T-helper 1 cell (primary cell): ENCODE measurements at places on chromosomes 1 and 21.

DNA sequence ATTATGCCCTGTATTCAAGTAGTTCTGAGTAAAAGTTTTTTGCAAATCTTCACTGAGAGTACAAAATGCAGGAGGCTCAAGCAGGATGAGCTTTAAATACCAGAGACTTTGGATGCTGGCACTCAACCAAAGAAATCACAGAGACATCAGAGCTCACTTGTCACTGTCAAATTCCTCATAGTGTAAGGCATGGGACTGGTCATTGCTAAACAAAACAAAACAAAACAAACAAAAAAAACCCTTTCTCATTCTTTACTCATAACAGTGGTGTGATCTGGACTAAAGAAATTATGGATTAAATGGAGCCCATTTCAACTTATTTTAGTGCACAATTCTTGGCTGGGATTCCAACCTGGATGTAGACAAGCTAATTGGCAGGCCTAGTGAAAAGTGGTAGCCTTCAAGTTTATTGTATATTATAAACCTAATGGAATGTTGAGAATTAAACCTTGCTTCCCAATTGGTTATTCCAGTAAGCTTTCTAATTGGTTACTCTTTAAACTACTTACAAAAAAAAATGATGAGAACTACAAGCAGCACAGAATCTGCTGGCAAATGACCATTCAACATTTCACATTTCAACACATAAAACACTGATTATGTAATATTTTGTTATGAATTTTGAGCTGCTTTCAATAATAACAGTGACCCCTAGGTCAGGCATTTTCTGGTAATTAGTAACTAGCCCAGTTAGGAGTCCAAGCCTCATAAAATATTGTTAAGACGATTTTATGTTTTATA lies 30.6 kb upstream of the NEK7 start:
- DNase-seq, result no peak

DNA sequence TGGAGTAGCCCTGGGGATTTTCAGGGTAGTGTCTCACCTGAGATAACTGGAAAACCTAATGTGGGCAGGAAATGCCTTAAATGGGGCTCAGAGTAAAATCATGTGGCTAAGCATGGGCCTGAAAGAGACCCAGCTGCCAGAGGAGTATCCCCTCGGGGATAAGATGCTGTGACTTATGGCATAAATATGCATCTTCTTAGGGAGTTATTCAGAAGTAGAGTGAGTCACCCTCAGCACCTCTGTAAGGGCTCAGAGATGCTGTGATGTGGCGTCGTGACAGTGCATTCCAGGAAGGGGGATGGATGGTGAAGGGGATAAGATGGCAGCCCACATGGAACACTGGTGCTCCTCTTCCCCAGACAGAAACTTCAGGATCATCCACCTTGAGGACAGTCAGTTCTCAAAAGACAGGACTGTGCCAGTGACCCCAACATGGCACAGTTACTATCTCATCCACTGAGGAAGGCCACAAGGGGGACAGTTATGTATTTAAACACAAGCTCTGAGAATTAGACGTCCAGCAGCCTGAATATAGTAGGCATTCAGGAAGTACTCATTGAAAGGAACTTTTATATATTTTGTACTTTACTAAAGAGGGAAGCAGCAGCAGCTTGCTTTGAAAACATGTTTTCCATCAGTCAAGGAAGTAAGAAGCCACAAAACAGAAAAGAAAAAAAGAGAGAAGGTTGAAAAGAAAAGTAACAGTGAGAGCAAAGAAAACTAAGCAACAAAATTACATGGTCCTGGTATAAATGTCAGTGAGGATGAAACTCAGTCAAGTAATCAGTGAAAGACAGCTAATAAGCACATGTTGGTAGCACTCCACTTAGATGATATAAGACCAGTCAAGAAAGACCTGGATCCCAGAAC lies 8.3 kb downstream of the IL24 start:
- DNase-seq, result no peak

DNA sequence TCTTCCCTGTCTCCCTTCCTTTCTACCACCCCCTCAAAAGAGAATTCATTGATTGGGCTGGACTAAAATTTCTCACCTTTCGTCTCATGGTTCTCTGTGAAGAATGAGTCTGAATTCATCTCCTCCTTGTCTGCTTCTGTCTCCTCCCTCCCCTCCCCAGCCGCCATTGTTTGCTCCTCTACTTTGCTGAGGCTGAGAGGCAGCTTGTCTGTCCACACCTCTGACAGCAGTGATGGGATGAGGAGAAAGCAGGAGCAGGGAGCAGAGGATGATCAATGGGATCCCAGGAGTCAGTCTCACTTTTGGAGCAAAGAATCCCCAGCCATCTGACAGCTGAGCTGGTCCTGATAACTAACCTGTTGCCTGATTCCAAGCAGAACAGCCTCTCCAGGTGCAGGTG lies 2.5 kb downstream of the ILDR2 start:
- no peak for DNase-seq

- no peak for DNase-seq
Measured at GRCh38 chr1:92843429-92844352, 11.9 kb downstream of the RPL5 start.

DNA sequence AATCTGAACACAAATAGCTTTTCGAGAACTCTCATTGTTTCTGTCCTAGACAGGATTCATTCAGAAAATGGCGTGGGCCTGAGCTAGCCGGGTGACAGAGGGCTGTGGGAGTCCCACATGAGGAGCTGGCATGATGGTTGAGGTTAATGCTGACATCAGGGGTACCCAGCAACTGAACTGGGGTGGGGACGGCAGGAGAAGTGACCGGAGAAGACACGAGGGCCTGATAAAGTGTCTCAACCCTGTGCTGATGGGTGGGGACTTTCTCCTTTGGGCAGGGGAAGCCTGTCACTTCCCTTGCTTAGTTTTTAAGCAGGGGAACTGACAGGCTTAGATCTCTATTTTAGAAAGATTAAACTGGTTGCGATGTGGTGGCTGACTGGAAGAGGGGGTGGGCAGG lies 14.6 kb downstream of the CHIT1 start:
- DNase-seq, result no peak

DNA sequence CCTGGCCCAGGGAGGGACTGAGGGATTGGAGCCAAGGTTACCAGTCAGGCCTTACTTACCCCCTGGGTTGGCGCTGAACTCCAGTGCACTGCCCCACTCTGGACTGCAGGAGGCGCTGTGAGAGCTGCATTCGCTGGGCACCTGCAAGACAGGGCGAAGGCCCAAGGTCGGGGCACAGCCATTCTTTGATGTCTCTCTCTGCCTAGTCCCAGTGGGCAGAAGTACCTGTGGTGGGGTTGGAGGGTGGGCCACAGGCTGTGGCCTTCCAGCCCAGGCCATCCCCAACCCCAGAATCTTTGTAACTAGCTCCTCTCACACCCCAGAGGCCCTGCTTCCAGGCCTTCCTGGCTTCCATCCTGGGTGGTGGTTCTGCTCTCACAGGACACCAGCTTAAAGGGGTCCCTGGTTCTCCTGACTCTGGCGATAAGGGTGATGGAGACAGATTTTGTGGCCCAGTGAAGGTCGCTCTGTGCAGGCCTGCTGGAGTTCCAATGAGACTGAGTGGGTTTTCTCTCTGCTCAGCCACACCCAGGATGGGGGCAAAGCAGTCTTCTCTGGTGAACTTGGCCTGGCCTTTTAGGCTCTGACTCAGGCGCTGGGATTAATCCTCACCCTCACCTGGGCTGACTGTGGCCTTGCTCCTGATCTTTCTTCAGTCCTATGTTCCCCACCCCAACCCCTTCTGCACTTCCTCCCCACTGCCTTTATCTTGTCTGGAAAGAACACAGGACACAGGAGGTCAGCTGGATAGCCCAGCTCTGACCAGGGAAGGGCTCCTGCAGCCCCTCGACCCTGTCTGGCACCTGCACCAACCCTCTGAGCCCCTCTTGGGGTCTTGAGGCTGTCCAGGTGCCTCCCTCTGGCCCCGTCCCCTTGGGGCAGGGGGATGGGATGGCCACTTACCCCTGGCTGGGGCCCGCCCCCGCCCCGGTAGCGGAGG lies 954 bp downstream of the MYOG start:
- no peak for DNase-seq

DNA sequence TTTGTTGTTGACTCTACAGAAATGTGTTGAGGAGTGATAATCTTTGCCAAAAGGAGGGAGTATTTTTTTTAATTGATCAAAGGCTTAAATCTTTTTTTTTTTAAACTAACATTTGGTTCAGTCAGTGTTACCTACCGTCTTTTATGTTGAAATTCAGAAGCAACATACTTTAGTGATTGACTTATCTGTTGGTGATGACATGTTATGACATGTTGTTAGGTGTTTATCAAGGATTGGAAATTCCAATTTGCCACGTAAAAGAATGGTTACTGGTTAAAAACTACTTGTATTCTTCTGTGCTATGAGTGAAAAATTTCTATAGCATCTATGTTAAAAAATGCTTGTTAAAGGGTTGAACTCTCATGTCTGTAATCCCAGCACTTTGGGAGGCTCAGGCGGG lies 61.2 kb downstream of the DNM3 start:
- DNase-seq, result no peak

GRCh38 chr1:39129514-39129913 lies 75.0 kb upstream of the MACF1 start:
- DNase-seq, result no peak

DNA sequence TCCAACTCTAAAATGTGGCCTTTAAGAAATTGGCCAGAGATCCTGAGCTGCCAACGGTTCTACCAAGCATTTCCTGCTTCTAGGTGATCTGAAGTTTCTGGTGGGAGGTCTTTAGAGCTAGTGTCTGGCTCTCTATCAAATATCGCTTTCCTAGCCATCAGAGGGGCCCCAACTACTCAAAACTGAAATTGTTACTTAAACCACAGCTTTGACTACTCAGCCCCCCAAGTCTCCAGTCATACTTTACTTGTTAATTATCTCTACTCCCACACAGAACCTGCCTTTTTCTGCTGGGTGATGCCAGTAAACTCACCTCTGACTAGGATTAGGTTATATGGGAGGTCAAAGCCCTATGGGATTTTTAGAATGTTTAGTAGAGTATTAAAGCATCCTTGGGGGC lies 95.1 kb downstream of the FASLG start:
- DNase-seq, result no peak

GRCh38 chr1:28865997-28866650 lies 48.2 kb upstream of the EPB41 start:
- no peak for DNase-seq

- no peak for DNase-seq
Measured at GRCh38 chr1:54782588-54782987, 18.3 kb upstream of the PARS2 start.

GRCh38 chr1:13830170-13830569 lies 130.2 kb downstream of the PRDM2 start:
- DNase-seq, result no peak

DNA sequence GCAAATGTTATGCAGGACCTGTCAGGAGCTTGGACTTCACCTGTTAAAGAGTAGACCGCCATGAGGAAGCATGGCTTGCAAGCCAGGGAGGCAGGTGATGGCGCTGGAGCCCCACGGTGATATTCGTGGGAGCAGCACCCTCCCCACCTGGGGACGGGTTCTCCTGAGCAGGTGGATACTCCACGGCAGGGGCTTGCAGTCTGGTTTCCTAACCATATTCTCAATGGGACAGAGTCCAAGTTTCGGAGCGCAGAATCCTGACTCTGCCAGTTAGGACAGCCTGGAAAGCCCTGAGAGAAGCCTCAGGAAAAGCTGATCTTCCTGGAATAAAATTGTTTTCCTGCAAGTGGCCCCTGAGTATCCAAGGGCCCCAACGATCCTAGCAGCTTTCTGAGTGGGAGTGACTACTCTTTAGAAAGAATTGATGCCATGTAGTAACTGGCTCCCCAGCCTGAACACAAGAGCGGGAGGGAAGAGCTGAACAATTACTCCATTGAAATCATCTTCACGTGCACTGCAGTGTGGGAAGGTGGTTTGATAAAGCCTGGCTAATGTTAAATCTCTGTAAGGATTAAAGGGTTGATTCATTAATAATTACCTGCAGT lies 146.3 kb upstream of the RAB4A start:
- DNase-seq, result no peak

DNA sequence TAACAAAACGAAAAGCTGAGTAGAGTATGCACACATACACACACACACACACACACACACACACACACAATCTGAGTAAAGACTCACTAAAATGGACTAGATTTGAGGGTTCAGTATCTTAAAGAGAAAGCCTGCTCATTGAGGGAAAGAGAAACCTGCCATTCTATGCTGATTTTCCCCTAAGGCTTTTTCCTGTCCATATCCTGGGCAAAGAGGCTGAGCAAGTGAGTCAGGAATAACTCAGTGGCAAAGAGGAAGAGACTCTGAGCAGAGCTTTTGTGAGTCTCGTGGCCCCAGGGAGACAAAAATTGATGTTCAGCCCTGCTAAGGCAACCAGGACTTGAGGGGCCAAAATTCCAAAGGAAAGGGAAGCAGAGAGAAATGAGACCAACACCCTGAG lies 37.3 kb upstream of the RUNX1 start:
- DNase-seq, result no peak

DNA sequence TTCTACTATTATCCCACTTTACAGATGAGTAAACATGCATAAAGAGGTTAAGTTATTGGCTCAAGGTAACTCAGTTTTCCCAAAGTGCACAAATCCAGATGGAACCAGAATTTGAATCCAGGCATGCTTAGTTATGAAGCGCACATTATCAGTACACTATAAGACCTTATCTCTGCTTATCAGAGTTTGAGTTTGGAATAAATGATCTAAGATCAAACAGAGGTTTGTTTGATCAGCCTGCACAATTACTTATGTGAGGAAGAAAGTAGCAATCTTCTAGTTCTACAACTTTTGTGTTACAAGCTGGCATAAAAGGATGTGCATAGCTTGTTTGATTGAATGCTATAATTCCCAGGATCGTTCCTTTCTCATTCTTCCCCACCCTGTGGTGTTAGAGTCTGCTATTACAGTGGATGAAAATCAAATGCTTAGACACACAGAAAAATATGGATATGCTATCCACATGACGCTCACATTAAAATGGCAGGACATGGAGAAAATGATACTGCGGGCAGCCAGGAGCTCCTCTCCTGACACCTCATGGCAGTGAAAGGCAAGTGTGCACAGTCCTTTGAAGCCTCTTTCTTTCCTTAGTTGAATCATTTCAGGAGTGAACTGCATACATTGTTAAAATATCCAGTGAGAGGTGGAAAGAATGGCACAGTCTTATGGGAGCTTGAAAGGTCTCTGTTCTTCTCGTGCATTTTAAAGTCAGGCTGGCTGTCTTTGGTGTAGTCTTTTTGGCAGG lies 23.9 kb upstream of the PBX1 start:
- no peak for DNase-seq

- no peak for DNase-seq
Measured at GRCh38 chr1:88877382-88877825, 14.0 kb downstream of the GTF2B start.

DNA sequence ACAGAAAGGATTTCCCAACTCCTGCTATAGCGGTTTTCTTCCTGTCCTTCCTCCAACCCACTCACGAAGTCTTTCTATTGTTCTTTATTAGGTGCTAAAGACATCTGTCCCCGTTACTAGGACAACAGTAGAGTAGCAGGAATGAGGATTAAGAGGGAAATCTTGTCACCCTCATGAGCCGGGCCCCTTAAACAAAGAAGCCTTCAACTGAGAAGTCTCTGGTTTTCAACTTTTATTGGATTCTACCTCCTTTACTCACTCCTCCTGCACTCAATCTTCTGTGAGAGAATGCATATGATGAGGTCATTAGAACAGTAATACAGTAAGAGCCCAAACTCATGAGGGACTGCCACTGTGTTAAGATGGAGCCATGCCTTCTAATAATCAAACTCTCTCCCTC lies 206.3 kb downstream of the OMA1 start:
- no peak for DNase-seq
